ENCODE measurements at places on chromosomes 16 and 17.

- DNase-seq, result no peak
Measured at GRCh38 chr17:10879190-10879836, 41.4 kb upstream of the PIRT start.

DNA sequence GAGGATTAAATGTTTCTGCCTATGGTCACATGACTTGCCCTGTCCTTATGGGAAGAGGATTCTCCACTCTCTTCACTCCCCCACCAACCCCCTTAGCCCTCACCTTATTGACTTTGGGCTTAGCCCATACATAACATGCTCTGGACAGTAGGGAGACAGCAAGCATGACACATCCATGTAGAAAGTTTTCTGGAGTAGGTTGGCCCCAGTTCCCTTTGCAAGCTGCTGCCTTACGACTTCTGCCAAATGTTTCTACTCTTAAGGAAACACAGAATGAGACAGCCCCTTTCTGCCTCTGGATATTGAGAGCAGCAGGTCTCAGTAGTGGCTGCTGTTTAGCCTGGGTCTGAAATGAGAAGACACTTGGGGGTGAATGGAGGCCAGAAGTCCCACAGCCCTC lies 282.2 kb downstream of the MAP2K6 start:
- no peak for DNase-seq

DNA sequence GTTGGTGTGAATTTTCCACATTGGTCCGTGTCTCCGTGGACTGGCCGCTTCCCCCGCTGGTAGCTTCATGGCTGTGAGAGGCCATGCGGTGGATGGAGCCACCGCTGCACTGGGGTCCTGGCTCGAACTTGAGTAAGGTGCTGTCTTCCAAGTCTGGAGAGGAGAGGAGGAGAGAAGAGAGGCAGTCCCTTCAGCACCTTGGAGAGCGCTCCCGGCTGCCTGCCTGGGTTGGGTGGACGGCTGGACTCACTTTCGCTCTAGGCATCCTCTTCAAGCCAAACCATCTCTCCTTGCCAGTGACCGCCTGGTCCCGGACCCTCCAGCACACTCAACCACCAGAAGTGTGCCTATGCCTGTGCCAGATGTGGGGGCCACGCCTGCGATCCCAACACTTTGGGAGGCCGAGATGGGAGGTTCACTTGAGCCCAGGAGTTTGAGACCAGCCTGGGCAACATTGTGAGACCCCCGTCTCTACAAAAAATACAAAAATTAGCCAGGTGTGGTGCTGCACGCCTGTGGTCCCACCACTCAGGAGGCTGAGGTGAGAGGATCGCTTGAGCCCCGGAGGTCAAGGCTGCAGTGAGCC lies 6.2 kb downstream of the JPH3 start:
- DNase-seq, result no peak

GRCh38 chr17:10357768-10358167 lies 15.0 kb downstream of the MYH13 start:
- DNase-seq, result no peak

GRCh38 chr17:83145358-83145738 lies 65.9 kb downstream of the METRNL start:
- DNase-seq, result no peak

DNA sequence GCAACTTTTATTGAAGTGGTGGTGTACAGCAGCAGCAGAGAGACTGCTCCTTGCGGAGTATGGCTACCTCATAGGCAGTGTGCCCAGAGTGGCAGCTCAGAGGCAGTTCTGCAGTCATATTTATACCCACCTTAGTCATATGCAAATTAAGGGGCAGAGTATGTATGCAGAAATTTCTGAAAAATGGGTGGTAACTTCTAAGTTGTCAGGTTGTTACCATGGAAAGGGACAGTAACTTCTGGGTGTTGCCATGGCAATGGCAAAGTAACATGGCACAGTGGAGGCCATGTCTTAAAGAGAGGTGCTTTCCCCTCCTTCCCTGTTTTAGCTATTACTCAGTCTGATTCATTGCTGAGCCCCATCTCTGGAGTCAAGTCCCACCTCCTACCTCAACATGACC lies 53.4 kb downstream of the MEOX1 start:
- no peak for DNase-seq

Data from thoracic aorta (tissue), 2 donors.